ENCODE measurements at places on chromosomes 3 and 15.

GRCh38 chr3:62771331-62772072, 103.7 kb downstream of the CADPS start:
- DNase-seq, result no peak

GRCh38 chr3:56894881-56895431, 93.2 kb upstream of the ARHGEF3 start:
- DNase-seq, result no peak

- DNase-seq, result no peak
Measured at GRCh38 chr3:196975349-196975748, 6.7 kb upstream of the PIGZ start.

DNA sequence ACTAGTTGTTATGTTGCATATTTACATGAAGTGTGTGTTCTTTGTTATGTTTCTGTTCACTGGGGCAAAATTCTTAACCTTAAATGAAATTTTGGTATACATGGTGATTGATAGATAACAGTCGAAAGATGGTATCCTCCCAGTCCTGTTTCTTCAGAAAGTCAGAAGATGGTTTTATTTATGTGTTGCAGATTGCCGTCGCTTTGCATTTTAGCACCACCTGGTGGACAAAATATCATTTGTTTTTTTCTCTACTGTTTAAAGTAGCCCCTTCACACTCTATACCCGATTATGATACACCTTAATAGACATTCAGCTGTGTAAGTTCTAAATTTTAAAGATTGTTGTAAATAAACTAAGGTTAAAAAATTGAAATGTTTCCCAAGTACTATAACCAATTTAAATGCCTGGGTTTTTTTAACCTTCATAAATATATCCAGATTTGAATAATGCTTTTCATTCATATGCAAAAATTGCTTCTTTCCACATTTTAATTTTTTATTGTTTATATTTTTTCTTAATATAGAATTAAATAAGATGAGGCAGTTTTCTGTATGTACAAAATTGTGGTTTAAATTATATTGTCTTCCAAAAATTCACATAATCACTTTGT, 152.2 kb downstream of the ALCAM start:
- DNase-seq, result no peak

- no peak for DNase-seq
Measured at GRCh38 chr3:37992271-37993066, 1.9 kb downstream of the VILL start.

GRCh38 chr3:53768478-53769459, 77.5 kb downstream of the CHDH start:
- no peak for DNase-seq

DNA sequence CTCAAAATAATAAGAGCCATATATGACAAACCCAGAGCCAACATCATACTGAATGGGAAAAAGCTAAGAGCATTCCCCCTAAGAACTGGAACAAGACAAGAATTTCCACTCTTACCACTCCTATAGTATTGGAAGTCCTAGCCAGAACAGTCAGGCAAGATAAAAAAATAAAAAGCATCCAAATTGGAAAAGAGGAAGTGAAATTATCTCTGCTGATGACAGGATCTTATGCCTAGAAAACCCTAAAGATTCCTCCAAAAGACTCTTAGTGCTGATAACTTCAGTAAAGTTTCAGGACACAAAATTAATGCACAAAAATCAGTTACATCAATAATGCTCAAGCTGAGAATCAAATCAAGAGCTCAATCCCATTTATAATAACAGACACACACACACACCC, 45.9 kb upstream of the SLC2A2 start:
- no peak for DNase-seq

DNA sequence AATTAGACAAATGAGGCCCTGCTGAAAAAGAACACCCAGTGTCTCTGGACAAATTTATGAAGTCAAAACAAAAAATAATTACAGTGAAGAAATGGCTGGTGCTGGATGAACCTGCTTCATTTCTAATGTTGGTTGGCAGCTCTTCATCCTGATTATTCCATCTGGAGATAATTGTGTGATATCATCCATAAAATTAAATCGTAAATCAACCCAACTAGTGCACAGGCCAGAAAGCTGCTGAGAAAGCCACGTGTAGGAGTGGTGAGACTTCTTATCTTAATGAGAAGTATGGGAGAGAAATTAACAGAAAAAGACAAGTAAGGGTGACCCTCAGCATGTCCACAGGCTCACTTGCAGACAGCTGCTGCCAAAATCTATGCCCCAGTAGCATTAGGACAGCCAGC, 465.2 kb upstream of the TGFBR2 start:
- no peak for DNase-seq

DNA sequence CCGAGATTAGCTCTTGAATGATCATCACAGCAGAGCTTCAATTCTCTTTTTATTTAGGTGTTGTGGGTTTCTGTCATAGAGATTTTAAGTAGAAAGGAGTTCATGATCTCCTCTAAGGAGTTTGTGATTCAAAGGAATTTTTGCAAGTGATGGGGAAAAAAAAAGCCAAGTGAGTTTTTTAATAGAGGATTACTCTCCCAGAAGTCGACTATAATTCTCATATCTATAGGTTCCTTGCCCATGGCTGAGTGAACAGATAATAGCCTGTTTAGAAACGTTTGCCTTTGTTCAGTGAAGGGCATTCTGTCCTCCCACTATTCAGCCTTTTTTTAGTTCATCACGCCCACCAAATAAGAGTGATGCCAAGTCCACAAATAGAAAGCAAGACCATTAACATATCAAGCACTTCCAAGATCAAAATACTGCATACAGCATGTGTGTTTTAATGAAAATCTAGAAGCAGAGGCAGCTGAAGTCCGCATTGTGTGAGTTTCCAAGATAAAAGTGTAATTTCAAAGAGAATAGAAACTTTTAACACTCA, 398.4 kb upstream of the CNTN3 start:
- no peak for DNase-seq

DNA sequence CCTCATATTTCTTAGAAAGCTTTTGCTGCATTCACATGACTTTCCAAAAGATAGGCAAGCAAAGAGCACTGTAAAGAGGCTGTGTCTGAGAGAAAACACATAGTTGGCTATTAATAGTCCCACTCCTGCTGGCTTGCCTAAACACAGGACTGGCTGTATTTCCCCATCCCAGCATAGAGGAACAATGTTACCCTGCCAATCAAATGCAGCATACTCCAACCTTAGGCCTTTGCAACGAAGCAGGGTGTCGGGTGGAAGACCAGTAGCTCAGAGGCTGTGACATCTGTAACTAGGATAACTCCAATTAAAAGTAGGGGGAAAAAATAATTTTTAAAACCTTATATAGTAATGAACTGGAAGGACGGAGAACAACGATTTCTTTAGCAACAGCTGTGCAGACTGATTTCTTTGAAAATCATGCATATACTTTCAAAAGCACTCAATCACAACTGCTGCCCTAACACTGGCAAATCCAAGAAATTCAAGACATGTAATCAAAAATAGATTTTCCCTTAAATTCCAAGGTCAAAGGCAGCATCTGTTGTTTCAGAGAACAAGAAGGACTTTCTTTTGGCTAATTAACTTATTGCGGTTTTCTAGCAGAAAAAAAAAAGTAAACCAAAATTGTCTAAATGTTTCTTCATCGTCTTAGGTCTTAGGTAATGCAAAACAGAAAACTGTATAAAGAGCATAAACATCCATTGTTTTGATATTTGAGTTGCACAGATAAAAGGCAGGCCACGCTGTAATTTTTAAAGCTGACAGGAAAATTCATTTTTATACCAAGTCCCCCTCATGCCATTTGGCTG, 139.3 kb downstream of the TNIK start:
- no peak for DNase-seq

- DNase-seq, result no peak
Measured at GRCh38 chr15:86654501-86654900, 574.8 kb downstream of the AGBL1 start.

DNA sequence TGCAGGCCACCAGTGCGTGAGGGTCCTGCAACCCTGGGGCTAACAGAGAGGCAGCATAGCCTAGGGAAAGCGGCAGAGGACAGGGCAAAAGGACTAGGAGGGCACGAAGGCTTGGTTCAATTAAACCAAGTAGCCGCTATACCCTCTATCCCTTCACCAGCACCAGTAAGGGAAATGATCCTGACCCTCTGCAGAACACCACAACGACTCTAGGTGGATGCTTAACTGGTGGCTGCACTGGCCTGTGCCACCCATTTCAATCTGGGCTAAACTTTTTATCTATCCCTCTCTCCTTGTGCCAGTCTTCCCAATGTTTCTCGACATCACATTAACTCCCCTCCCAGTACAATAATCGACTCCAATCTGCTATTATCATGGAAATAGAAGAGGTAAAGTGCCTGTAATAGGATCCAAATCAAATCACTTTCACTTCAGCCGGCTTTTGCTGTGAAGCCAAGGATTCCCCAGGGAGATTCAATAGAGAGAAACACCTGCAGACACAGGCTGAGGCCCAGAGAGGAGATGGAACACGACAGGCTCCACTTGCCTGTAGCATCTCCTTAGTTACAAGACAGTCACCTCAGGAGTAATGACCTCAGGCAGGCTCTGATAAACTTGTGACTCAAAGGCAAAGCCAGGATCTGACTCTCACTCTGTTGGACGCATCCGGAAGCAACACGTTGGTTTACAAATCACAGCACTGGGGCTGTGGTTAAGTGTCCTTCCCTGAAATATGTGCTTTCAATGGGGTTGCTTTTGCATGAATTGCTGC, 791.6 kb upstream of the ARRDC4 start:
- DNase-seq, result no peak

DNA sequence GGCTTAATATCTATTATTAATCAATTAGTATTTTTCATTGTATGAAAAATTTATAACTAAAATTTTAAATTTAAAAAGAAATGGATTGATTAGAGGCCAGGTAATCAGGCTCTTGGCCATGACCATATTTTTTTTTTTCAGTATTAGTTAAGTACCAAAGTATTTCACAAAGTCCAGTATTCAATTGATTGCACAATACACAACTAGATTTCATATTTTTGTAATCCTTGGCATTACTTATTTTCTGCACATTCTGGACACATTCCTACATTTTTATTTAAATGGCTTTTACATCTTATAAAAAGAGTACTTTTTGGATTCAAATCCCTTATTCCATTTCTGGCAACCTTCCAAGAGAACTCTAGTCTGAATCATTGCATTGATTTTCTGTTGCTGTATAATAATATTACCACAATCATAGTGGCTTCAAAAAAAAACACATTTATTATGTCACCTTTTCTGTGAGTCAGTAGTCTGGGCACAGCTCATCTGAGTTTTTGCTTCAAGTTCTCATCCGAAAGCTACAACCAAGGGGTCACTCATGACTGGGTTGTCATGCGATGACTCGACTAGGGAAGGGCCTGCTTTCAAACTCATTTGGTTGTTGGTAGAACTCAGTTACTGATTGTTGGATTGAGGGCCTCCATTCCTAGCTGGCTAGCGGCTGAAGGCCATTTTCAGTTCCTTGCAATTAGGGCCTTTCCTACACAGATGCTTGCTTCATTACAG, 90.7 kb downstream of the CNTN6 start:
- no peak for DNase-seq

- no peak for DNase-seq
Measured at GRCh38 chr3:196611761-196612483, 27.6 kb upstream of the NRROS start.

DNA sequence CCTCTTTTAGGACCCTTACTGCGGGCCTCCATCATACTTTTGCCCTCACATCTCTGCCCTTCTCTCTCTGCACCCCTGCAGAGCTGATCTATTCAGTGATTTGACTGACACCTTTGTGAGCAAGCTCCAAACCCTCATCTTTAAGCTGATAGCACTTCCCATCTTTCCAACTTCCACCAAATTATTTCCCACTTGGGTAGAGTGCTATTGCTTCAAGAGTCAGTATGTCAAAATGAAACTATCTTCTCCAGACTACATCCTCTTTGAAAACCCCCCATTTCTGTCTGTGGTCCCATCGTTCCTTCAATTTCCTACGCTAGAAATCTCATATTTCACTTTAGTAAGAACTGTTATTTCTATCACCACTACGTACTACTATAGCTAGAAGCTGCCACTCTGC, 19.7 kb downstream of the ZWILCH start:
- DNase-seq, result no peak

- DNase-seq, result no peak
Measured at GRCh38 chr3:129967761-129968160, 6.8 kb upstream of the TRH start.

DNA sequence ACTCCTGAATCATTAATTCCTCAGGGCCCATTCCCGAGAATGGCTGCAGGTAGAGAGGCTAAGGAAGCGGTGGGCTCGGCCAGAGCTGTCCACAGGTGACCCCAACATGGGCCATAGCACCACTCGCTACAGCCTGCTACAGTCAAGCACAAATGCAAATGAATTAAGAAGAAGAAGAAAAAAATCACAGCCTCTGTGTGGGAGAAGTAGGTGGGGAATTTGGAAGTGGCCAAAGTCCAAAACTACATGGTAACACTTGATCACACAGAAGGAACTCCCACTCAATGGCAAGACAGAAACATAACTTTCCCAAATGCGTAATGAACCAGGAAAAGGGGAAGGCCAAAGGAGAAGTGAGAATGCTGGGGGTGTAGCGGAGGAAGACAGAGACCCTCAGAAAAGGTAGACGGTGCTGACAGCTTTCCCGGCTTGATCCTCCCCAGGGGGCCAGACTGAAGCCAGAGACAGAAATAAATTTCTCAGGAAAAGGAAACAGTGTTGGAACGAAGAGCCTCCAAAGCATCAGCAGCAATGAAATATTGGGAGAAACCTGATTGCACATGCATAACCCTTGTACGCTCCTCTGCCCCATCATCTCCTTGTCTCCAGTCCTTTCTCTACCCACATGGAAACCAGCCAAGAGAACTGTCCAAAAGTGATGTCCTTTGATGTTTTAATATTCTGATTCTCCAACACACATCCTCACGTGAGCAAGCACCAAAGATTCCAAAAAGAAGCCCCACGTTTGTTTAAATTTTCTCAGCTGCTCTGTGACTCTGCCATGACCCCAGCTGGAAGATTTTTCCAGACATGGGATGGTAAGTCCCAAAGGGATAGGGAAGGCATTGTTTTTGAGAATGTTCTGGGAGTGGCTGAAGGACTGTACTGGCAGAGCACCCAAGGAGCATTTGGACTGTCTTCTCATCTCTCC, 107.6 kb downstream of the OXNAD1 start:
- DNase-seq, result no peak

DNA sequence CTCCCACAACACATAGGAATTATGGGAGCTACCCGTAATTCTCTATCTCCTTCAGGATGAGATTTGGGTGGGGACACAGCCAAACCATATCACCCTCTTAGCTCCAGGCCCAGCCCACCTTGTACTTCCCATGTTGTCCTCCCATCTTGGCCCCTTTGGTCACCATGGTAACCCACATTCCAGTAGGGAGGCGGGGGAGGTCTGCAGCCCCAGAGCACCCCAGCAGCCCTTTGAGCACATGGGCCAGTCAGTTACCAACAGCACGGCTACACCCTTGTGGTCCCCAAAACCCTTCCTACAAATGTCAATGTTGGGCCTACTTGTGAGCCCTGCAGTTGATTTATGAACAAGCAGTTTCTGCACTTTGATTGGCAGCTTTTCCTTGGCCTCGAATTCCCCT, 84.5 kb downstream of the LRRK1 start:
- no peak for DNase-seq

DNA sequence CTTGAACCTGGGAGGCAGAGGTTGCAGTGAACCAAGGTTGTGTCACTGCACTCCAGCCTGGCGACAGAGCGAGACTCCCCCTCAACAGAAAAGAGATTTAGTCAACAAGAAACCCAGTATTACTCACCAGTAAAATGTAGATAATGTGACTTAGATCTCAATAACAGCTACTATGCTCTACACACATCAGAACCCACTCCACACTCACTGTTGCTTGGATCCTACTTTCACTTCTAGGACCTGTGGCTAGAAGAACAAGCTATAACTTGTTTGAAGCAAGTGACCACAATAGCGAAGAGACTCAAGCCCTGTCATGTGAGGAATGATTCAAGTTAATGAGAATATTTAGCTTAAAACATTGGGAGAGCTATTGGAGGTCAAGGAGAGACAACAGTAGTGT, 100.7 kb downstream of the ANXA2 start:
- DNase-seq, result no peak
